Fibroblast of skin of left quadriceps (primary cell): ENCODE measurements at places on chromosomes 1 and 21.

DNA sequence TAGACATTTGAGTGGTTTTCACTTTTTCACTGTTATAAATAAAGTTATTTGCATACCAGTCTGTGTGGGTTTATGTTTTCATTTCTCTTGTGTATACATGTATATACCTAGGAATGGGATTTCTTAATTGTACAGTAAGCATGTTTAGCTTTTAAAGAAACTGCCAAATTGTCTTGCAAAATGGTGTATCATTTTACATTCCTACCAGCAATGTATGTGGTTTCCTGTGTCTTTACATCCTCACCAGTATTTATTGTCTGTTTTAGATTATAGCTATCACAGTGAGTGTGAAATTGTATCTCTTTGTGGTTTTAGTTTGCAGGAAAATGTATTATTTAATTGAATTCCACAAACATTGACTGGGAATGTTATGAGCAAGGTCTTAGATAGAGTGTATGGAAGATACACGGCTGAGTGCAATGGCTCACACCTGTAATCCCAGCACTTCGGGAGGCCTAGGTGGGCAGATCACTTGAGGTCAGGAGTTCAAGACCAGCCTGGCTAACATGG, 57.3 kb downstream of the MACF1 start:
- peak; percentile 85 for DNase-seq

GRCh38 chr21:34365809-34366208, 2.0 kb downstream of the KCNE2 start:
- no peak for DNase-seq

GRCh38 chr1:31408788-31409318, 4.2 kb upstream of the SERINC2 start:
- DNase-seq: no peak

DNA sequence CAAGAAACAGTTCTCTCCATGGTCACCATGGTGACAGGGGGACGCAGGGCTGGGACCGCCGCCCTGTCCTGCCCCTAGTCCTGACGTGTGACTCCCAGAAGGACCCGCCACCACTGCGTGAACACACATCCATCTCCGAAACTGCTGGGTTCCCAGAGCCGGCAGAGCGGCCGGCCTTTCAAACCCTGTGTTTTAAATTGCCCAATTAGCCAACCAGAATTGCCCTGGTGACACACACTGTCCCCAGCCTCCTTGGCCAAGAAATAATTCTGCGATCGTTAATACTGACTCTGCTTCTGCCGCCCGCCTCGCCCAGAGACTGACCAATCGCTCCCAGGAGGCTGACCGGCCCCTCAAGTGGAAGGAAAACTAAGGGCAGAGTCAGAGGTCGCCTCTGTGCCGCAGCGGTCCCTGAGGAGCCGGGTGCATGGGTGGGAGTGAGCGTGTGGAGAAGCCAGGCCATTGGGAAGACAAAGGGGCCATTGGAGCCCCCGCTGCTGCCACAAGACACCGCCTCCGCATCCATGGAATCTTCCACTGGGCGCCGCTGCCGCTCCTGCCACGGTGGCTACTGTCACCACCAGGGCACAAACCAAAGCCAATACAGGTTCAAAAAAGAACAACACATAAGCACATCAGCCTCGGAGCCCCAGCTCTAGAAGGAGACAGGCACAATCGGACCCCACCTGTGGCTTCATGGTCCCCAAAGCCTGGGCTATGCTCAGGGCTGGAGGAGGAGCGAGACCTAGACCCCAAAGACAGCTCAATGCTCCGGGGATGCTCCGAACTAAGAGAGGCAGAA, 273.2 kb downstream of the NPHP4 start:
- no peak for DNase-seq

- no peak for DNase-seq
Measured at GRCh38 chr1:38371505-38371844, 324.9 kb upstream of the POU3F1 start.

DNA sequence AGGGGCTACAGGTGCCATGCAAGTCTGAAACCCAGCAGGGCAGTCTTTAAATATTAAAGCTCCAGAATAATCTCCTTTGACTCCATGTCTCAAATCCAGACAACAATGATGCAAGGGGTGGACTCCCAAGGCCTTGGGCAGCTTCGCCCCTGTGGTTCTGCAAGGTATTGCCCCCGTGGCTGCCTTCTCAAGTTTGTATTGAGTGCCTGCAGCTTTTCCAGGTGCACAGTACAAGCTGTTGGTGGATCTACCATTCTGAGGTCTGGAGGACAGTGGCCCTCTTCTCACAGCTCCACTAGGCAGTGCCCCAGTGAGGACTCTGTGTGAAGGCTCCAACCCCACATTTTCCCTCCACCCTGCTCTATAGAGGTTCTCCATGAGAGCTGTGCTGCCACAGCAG, 3.7 kb upstream of the MROH9 start:
- DNase-seq: no peak

DNA sequence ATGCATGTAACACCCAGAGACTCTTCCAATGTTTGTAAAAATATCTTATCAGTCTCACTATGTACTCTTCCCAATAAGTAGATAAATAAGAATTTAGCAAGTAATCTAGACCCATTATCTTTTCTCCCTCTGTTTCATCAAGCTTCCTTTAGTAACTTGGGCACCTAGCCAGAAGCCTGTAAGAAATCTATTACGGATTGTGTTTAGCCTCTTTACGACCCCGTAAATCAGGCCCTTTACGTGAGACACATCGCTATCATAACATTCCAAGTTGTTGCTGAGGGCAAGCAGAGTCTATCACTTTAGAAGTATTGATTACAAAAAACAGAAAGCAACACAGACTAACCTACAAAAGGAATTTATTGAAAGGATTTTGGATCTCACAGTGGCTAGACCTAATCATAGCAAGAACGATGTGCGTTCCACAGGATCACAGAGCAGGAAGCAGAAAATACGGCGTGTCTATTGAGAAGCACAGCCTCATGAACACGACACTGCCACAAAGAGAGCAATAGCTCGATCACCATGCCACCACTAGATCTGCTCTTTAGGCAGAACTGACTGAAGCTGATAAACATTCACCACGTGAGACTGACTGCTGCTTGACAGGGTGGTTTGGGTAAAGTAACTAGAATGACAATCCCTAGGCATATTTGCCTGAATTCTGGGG, 922.1 kb downstream of the AMY1C start:
- no peak for DNase-seq

DNA sequence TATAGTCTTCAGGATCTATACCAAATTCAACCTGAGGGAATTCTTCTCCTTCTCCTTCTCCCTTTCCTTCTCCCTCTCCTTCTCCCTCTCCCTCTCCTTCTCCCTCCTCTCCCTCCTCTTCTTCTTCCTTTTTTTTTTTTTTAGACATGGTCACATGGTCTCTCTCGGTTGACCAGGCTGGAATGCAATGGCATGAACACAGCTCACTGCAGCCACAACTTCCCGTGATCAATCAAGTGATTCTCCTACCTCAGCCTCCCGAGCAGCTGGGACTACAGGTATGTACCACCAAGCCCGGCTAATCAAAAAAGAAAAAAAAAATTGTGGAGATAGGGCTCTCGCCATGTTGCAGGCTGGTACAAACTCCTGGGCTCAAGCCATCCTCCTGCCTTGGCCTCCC, 51.5 kb downstream of the DNAI4 start:
- no peak for DNase-seq

GRCh38 chr1:202671399-202671798, 38.9 kb downstream of the SYT2 start:
- DNase-seq: no peak

GRCh38 chr1:155859881-155860871, 809 bp downstream of the SYT11 start:
- peak; percentile 59 for DNase-seq

DNA sequence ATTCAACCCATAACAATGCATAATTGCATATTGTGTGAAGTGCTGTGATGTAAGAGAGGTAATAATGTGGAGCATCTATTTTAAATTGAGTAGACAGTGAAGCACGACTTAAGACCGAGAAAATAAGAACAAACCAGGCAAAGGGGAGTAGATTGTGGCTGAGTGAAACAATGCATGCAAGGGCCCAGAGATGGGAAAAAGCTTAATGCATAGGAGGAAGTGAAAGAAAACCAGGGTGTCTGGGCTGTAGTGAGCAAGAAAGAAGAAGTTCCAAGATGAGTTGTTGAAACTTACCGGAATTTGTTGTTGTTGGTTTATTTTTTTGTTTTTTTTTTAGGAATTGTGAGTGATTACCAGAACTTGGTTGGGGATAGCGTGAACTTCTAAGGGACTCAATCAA, 104.7 kb downstream of the SNX7 start:
- DNase-seq: no peak

GRCh38 chr1:162857850-162858249, 3.1 kb downstream of the CCDC190 start:
- DNase-seq: no peak

DNA sequence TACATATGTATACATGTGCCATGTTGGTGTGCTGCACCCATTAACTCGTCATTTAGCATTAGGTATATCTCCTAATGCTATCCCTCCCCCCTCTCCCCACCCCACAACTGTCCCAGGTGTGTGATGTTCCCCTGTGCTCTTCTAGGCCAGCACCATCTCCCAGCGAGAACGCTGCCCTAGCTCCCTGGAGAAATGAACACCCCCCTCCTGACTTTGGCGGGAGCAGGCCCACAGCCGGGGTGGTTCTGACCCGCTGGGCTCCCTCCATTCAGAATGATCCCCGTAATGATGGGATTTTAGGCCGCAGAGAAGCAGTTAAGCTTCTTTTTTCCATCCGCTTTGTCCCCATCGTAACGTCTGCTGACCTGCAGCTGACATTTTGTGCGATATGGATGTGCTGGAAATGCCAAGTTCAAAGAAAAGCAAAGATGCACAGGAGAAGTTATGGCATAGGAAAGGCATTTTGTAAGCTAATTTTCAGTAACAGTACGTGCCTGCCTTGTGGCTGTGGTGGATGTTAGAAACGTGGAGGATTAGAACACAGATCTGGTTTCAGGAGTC, 39.3 kb downstream of the ELK4 start:
- DNase-seq: no peak
